Aortic smooth muscle cell (primary cell): ENCODE measurements at places on chromosomes 3 and 15. TPM values are rescaled to one million over a fixed set of nuclear protein-coding genes. Genes with fewer than 3 reads are reported as not detected.

CPNE9 gene
- not detected in 2 replicates for total RNA-seq

TMEM158 gene
- total RNA-seq = 5.4 and 13.2 TPM in 2 replicates

GORASP1 gene
- 32.5 and 36.4 TPM in 2 replicates for total RNA-seq

AP3B2 gene
- 0.40 and 0.56 TPM in 2 replicates for total RNA-seq

DPPA4 gene
- not detected in 2 replicates for total RNA-seq

GPR62 gene
- under 0.01 TPM in 1 of 2 replicates, not detected in the other for total RNA-seq

COLQ gene
- total RNA-seq = 0.66 and 1.6 TPM in 2 replicates

ATP10A gene
- total RNA-seq = 2.8 and 4.9 TPM in 2 replicates

TMEM108 gene
- total RNA-seq = not detected in 2 replicates

ILDR1 gene
- not detected in 2 replicates for total RNA-seq

SATB1 gene
- 32.4 and 32.6 TPM in 2 replicates for total RNA-seq

PFKFB4 gene
- total RNA-seq = 6.6 and 7.6 TPM in 2 replicates

GABRG3 gene
- total RNA-seq = not detected in 2 replicates

UBP1 gene
- 53.8 and 56.6 TPM in 2 replicates for total RNA-seq

FBXW12 gene
- total RNA-seq = not detected in 2 replicates

MYRIP gene
- 4.2 and 4.5 TPM in 2 replicates for total RNA-seq

COMMD2 gene
- total RNA-seq = 24.6 and 31.1 TPM in 2 replicates
